ENCODE measurements at places on chromosomes 2 and 18.

DNA sequence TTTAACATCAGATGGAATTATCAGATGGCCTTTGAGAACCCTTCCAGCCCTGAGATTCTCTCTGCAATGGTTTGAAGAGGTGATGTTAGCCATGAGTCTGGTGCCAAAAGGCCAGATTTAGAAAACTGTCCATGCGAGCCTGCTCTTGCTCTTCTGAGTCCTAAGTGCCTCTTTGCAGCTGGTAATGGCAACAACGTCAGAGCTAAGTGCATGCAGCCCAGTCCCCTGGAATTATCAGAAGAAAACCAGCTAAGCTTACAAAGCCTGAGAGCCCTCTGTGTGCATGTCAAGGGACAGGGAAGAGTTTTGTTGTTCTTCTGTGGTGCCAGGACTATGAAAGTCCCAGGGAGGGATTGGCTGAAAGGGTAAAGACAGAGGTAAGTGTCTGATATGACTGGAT, 89.8 kb downstream of the LOXHD1 start:
- DNase-seq, result no peak

- DNase-seq, result no peak
Observed at GRCh38 chr2:239252393-239252792, 148.4 kb downstream of the HDAC4 start.

DNA sequence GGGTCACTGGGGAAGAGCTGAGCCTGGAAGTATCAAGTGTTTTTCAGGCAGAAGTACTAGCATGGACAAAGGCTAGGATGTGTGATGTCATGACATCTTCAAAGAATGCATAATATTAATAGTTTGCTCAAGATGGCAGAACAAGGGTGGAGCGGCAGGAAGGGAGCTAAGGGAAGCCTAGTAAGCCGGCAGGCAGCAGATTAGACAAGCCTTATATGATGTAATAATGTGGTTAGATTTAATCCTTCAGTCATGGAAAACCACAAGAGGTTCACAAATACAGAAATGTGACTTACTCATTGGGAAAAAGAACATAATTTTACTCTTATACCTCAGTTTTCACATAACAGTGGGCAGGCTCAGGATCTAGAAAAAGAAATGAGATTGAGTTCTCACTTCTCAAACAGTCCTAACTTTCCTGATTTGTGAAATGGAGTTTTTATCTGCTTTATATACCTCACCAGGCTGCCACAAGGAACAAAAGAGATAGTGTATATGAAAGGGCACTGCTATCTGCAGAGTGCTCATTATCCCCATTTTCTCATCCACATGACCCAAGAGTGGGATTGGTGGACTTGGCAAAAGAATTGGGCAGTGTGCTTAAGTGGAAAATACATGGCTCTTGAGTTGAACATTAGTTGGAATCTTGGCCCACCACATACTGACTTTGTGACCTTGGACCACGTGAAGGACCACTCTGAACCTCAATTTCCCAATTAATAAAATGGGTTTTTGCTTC, 89.1 kb upstream of the LHCGR start:
- DNase-seq, result no peak

- DNase-seq, result no peak
Observed at GRCh38 chr2:38850045-38850444, 25.7 kb downstream of the DHX57 start.

GRCh38 chr2:46114996-46115395, 182.2 kb upstream of the EPAS1 start:
- DNase-seq, result no peak
